ENCODE measurements at places on chromosomes 4 and X. TPM values are rescaled to one million over a fixed set of nuclear protein-coding genes. Genes with fewer than 3 reads are reported as not detected.

HPSE gene
- total RNA-seq: 5.1 TPM

COX7B2 gene
- total RNA-seq: not detected

IL1RAPL1 gene
- 0.12 TPM for total RNA-seq

GAGE12J gene
- total RNA-seq: not detected

SPATA4 gene
- not detected for total RNA-seq

ARHGEF6 gene
- 0.17 TPM for total RNA-seq

SUV39H1 gene
- total RNA-seq: 20.8 TPM

GRCh38 chr4:133565379-133565778 is 416.3 kb downstream of the PCDH10 start:
- DNase-seq: no peak

DNA sequence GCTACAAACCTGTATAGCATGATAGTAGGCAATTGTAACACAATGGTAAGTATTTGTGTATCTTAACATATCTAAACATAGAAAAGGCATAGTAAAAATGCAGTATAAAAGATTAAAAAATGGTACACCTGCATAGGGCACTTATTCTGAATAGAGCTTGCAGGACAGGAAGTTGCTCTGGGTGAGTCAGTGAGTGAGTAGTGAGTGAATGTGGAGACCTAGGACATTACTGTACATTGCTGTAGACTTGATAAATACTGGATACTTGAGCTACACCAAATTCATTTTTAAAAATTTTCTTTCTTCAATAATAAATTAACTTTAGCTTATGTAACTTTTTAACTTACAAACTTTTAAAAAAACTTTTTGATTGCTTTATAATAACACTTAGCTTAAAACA is 68.2 kb upstream of the MAML3 start:
- DNase-seq: no peak

GRCh38 chr4:39023059-39023458 is 9.2 kb downstream of the TMEM156 start:
- DNase-seq: no peak

GRCh38 chr4:122826553-122827257 is at the start of gene FGF2:
TSS of gene FGF2 (plus strand) at chr4:122826831. CDS start at chr4:122827175, 344 bp downstream.
- peak; percentile 44 for DNase-seq

- DNase-seq: no peak
Measured at GRCh38 chrX:7704205-7704604, 138.8 kb upstream of the VCX start.

GRCh38 chr4:8472158-8472688 is 31.6 kb downstream of the TRMT44 start:
- no peak for DNase-seq

DNA sequence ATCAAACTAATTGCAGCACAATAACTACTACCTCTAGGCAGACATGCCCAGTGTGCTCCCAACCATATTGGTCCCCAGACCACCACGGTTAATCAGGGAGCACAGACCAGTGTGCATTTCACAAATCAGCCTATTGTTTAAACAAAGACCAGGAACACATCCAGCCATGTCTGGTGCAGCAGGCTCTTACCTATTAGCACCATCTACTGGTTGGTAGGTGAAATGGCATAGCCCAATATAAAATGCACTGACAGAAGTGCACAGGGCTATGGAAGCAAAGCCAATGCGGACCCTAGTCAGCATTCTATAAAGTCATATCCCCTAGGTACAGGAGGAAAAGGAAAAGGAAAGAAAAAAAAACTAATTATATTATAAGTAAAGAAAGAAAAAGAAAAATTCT is 15.5 kb upstream of the CYLC1 start:
- DNase-seq: peak; percentile 1

DNA sequence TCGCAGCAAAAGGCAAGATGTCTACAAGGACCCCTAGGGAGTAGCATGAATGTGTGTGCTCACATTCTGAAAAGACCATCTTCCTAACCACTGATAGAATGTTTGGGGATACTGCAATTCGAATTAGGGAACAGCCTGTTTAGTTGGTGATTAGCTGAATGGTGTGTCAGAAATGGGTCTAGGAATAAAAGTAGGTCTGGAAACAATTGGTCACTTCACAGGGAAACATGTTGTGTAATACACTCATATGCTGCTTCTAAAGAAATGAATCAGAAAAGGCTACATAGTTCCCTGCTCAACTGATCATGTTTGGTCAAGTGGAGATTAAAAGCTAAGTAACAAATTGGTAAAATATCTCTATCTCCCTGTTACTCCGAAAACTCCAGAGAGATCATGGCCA is 2362.4 kb upstream of the TENM3 start:
- DNase-seq: no peak

DNA sequence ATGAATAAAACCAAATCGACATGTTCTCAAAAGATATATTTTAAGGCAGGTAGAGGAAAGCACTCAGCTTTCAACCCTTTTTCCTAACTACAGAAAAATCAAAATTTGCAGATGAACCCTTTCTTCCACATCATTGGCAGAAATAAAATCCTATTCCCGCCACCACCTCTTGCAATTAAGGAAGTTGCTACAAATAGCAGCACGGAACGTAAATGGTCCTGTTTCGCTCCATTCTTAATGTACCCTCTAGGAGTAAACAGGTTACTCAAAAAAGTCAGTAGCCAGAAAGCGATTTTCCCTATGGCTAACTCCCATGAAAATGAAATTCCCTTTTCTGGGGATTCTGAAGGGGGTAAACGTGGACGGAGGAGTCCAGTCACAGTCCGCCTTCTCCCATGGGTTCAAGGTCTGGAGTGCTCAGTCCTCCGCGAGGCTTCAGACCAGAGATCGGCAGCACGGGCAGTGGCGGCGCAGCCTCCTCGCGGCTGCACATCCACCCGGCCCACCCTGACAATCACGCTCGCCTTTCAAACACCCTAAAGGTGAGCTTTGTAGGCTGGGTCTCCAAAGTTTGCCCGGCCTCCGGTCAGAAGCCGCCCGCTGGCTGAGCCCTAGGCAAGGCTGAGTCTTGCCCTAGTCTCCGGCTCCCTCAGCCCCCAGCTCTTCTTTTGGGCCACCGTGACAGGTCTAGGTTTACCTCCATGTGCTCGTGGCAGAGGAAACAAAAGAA is 1.8 kb downstream of the ATP11C start:
- DNase-seq: peak; percentile 19

DNA sequence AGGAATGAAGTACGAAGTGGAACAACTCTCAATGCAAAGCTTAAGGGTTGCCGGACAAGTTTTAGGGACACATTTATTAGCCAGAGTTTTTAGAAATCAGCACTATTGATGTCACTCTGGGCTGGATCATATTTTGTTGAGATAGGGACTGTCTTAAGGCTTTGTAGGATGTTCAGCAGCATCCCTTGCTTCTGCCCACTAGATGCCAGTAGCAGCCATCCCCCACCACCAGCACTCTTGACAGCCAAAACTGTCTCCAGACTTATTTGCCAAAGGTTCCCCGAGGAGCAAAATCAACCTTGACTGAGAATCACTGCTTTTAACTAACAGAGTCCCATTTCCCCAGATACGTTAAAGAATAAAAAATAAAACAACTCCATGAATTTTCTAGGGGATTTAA is 1497.3 kb downstream of the STIM2 start:
- DNase-seq: no peak

DNA sequence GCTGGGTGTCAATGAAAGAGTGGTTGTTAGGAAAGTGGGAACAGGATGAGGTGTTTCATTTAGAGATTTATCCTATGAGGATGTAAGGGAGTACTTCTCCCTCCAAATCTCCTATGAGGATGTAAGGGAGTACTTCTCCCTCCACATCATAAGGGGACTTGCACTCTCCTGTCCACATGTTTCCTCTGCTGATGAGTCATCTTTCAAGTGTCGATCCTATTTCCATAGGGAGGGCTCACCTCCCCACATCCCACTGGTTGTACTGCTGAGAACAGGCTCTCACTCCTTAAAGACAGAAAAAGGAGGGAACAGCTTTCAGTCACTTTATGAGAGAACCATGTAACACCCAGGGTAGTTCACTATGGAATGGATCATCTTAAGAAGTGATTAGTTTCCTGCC is 65.0 kb downstream of the INPP4B start:
- no peak for DNase-seq

- no peak for DNase-seq
Measured at GRCh38 chrX:21993265-21993664, 38.9 kb upstream of the PHEX start.

- DNase-seq: no peak
Measured at GRCh38 chr4:55903577-55903976, 45.2 kb upstream of the CEP135 start.

- no peak for DNase-seq
Measured at GRCh38 chrX:10619425-10620046, 849 bp downstream of the MID1 start.

DNA sequence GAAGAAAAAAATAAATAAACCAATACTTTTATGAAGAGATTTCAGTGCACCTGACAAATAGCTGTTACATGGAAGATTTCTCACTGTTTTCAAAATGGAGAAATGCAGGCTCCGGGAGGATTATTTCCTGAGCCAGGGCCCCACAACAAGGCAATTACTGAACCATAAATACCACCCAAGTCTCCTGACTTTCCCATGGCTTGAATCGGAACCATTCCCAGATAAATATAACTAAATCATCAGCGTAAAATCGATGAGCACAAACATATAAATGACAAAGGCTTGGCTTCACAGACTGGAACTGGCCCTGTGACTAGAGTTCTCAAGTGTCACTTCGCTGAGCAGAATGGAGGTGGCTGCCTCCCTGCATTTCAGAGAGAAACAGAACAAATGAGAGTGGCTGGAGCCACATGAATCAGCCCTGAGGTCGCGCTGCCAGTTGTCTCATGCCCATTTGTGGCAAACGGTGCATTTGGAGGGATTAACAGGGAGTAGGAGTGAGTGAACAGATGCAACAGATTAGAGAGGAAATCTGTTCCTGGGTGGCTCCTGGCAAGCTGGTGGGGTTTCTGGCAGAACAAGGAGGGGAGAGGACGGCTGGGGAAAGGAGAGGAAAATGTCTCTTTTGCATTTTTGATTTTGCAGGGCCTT is 57.3 kb upstream of the STIM2 start:
- DNase-seq: no peak

DNA sequence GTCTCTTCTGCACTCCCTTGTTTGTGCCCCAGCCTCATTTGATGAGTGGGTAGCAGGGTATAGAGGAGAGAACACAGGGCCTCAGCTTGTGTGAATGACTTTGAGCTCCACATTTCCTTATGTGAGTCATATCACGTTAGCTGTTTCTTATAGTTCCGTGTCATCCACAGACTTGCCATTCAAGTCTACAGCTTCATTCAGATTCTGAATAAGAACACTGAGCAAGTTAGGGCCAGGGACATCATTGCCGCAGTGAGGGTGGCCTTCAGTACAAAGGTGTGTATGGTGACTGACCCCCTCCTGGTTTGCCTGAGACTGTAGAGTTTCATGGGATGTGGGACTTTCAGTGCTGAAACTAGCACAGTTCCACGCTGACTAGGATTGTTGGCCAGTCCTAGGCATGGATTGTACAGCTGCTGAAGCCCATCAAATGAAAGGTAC is 23.6 kb downstream of the KLF3 start:
- DNase-seq: peak; percentile 30

GRCh38 chr4:125938541-125938940 is 623.8 kb downstream of the FAT4 start:
- no peak for DNase-seq

DNA sequence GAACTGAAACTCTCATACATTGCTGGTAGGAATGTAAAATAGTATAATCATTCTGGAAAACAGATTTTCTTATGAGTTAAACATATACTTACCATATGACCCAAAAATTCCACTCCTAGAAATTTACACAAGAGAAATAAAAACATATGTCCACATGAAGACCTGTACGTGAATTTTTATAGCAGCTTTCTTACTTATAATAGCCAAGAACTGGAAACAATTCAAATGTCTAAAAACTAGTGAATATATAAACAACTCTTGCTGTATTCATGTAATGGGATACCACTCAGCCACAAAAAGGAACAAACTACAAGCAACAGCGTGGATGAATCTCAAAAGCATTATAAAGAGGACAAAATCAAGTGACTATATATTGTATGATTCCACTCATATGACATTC is 27.5 kb downstream of the TMEM156 start:
- DNase-seq: no peak

DNA sequence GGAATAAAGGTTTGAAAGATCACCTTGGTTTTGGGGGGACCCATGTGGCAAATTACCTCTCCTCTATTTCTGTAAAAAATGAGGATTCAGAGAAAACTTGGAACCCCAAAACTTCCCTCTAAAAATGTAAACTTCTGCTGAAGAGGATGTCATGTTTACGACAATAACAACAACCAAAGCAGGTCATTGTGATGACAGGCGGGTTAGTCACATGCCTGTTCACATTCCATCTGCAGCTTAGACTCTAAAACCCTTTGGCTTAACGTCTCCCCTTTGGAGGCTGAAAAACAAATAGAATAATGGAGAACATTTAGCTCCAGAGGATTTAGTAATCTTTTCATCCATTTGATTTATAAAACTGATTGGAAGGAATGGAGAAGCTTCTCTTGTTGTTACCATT is 75.0 kb upstream of the FAM9C start:
- DNase-seq: no peak

- no peak for DNase-seq
Measured at GRCh38 chr4:15163284-15163645, 161.0 kb downstream of the CPEB2 start.

All from Calu3 (cell line).